Cortex of kidney (tissue), 1 donor: ENCODE measurements at places on chromosomes 2 and 18.

DNA sequence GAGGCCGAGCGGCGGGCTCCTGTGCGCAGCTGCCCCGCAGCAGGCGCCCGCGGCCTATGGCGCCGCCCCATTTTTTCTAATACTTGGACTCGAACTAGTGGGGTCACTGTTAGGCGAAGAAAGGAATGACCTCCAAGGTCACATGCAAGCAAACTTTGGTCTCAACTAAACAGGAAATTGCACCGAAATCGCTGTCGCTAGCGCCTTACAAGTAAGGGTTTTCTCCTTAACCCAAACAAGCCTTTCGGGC, 339 bp downstream of the ACAA2 start:
- no peak for DNase-seq

- DNase-seq, result no peak
These were observed 98.0 kb downstream of the GBX2 start for GRCh38 chr2:236070236-236070635.

GRCh38 chr2:85401844-85402243, 8.3 kb downstream of the CAPG start:
- no peak for DNase-seq

DNA sequence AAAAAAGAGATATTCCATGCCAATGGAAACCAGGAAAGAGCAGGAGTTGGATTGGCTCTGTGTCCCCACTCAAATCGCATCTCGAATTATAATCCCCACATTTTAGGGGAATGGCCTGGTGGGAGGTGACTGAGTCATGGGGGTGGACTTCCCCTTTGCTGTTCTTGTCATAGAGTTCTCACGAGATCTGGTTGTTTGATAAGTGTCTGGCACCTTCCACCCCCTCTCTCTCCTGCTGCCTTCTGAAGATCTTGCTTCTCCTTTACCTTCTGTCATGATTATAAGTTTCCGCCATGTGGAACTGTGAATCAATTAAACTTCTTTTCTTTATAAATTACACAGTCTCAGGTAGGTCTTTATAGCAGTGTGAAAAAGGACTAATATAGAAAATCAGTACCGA, 355.6 kb downstream of the NBAS start:
- no peak for DNase-seq

DNA sequence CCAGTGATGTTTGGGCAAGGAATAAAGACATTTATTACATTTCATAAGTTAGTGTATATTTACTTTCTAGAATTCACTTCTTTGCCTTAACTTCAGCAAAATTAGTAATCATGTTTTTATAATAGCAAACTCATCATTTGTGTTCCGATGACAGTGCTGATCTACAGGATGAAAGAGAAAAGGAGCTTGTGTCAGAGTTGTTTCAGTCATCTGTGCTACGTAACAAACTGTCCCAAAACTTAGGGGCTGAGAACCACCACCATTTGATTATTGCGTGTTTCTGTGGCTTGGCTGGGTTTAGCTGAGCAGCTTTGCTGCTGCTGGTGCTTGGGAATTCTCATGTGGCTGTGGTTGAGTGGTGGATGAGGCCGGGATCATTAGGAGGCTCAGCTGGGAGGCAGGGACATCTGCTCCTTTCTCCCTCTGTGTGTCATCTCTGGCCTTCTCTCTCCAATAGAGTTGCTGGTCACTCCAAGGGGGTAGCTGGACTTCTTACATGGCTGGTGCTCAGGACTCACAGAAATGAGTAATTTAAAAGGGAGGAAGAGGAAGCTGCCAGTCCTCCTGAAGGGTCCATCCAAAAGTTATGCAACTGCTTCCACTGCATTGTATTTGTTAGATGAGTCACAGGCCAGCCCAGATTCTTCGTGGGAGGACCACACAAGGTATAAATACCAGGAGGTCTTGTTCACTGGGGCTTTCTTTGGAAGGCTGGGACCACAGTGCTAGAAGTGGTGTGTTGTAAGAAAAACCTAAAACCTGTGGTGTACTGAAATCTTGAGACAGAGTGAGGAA, 43.4 kb upstream of the HAAO start:
- DNase-seq, result no peak

GRCh38 chr2:225113371-225114015, 71.2 kb upstream of the DOCK10 start:
- DNase-seq, result no peak
